ENCODE measurements at places on chromosomes 1 and 21. TPM values are rescaled to one million over a fixed set of nuclear protein-coding genes. Genes with fewer than 3 reads are reported as not detected.
A peak's percentile ranks its signal among the peaks of the same experiment; 100 is the strongest.

DNA sequence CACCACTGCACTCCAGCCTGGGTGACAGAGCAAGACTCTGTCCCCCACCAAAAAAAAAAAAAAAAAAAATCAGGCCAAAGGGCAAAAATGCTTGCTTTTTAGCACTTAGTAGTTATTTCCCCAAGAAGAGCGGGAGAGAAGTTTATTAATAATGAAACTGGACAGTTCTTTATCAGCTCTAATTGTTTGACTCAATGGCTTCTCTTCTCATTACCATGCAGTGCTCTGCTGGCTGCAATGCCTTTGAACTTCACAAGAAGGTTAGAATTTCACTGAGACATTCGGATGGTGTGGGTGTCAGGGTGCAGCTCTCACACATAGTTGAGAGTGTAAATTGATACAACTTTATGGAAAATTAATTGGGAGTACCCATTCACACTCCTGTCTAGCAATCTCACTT lies 63.7 kb downstream of the EDARADD start:
- no peaks in the 10 kb centered on the region for H3K36me3 ChIP-seq
- no peak overlapping the region for H3K27ac ChIP-seq
- H3K4me3 ChIP-seq = no peak overlapping the region

DNA sequence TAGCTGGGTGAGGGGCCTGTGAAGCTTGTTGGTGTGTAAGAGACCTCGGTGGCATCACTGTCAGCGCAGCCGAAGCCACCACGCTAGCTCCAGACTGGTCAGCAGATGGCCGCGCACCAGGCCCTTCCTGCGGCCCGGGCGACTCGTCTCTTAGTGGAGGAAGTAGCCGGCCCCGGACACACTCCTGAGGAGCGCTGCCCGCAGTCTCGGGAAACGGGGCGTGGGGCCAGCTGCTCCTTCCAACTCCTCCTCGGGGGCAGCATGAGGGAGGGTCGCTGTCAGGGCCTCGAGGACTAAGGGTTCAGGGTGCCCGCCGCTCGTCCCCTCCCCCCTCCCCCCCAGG lies 20.4 kb downstream of the H3-3A start:
- no peak for DNase-seq
- H3K27me3 ChIP-seq = no peaks in the 10 kb centered on the region
- H3K27ac ChIP-seq = no peak overlapping the region
- peak overlapping the region; percentile 84 for H3K4me3 ChIP-seq
- no peaks in the 10 kb centered on the region for H3K36me3 ChIP-seq

DNA sequence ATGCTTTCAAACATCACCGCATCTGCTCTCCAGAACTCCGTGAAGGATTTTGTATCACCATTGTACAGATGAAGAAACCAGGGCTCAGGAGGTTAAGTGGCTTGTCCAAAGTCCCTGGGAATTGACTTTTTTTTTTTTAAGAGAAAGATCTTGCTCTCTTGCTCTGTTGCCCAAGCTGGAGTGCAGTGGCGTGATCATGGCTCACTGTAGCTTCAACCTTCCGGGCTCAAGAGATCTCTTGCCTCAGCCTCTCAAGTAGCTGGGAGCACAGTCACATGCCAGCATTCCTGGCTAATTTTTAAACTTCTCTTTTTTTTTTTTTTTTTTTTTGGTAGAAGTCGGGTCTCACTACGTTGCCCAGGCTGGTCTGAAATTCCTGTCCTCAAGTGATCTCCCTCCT lies 6.9 kb upstream of the TAS1R2 start:
- H3K36me3 ChIP-seq = no peaks in the 10 kb centered on the region
- no peak overlapping the region for H3K27ac ChIP-seq
- DNase-seq = no peak
- no peaks in the 10 kb centered on the region for H3K4me1 ChIP-seq

- H3K4me1 ChIP-seq = no peaks in the 10 kb centered on the region
- no peak overlapping the region for H3K27ac ChIP-seq
- H3K36me3 ChIP-seq = no peaks in the 10 kb centered on the region
- no peak for DNase-seq
These were observed 121.2 kb downstream of the EPHB2 start for GRCh38 chr1:22831729-22832413.

DNA sequence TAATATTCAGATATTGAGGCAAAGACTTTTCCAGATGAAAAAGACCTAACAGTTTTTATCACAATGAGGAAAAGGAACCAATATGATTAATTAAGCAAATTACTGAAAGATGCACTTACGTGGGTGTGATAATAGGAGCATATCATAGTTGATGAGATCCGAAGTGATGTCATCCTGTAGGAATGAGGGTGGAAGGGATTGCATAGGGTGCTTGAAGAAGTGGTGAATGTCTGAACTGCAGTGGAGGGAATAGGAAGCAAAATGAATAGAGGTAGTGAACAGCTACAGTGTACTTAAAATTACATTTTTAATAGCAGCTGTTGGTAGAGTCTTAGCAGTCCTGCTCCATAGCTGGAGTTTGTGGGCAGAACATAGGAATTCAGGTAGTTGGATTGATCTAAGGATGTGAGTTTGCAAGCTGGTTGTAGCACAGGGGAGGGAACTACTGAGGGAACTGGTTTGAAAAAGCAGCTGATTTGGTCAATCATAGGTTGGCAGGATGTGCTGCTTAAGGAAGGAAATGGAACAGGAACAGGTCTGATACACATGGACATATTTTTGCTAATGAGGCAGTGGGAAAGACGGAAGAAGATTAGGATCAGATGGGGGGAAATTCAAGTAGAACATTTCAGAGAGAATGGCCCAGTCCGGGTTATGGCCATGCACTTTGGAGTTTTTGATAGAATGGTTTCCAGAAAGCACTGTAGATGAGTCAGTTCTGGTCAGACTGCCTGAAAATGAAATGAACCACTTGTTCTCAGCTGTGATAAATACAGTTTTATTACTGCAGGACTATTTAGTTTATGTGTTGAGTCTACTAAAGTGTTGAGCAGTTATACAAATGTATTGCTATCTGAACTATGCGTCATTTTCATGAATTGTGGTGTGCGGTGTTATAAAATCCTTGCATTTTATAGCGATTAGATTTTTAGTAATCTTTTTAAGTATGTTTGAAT lies 155.8 kb downstream of the RYR2 start:
- no peaks in the 10 kb centered on the region for H3K36me3 ChIP-seq
- no peak for DNase-seq
- no peak overlapping the region for H3K4me3 ChIP-seq
- H3K27ac ChIP-seq = no peak overlapping the region
- no peaks in the 10 kb centered on the region for H3K4me1 ChIP-seq

DNA sequence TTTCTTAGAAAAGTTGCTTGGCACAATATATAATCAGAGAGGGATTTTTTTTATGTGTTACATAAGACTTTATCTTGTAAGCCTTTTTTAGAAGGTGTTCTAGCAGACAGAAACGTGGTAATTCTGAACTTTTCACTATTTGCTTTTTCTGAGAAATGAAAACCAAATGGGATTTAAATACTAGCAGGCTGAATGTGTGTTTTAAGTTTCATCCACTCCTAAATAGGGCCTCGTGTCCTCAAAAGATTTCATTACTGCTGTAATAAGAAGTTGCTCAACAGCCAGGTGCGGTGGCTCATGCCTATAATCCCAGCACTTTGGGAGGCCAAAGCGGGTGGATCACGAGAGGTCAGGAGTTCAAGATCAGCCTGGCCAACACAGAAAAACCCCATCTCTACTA lies 44.7 kb upstream of the FMO2 start:
- no peak overlapping the region for H3K4me3 ChIP-seq
- H3K27ac ChIP-seq = no peak overlapping the region
- no peaks in the 10 kb centered on the region for H3K36me3 ChIP-seq
- peaks cover 18% of the 10 kb centered on the region for H3K27me3 ChIP-seq
- H3K4me1 ChIP-seq = no peaks in the 10 kb centered on the region

DNA sequence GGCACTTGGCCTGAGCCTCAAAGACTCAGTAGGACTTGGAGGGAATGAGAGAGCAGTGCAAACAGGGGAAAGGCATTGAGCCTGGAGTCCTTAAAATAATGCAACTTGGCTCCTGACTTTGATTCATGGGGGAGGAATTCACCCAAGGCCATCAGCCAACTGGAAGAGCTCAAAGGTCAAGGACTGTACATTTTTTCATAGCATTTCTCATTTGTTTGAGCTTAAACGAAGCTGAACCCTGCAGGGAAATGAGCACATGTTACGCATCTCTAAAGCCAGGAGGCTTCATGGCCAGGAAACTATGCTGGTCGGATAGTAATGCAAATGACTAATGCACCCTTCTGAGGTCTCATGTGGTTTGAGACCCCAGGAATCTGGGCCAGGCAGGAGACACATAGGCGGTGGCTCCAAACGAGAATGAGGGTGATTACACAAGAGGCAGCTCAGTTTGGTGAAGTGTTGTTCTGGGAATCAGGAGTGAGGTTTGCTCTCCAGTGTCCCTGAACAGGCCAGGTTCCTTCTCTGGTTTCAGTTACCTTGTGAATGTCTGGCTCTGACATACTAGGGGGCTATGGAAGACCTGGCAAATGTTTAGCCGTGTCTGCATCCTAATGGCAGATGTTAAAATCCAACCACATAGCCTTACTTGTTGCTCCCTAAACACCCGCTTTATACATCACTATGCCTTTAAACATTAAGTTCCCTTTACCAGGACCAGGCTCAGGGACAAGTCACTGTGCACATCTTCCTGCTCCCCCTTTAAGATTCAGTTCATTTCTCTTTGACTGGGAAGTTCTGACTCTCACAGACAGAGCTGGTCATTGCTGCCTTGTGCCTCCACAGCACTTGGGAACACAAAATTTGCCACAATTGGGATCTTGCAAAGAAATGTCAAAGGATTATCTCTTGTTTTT lies 503.9 kb upstream of the USP24 start:
- no peak overlapping the region for H3K27ac ChIP-seq
- H3K36me3 ChIP-seq = no peaks in the 10 kb centered on the region
- H3K27me3 ChIP-seq = peaks cover 5% of the 10 kb centered on the region
- no peaks in the 10 kb centered on the region for H3K4me1 ChIP-seq
- DNase-seq = no peak

DNA sequence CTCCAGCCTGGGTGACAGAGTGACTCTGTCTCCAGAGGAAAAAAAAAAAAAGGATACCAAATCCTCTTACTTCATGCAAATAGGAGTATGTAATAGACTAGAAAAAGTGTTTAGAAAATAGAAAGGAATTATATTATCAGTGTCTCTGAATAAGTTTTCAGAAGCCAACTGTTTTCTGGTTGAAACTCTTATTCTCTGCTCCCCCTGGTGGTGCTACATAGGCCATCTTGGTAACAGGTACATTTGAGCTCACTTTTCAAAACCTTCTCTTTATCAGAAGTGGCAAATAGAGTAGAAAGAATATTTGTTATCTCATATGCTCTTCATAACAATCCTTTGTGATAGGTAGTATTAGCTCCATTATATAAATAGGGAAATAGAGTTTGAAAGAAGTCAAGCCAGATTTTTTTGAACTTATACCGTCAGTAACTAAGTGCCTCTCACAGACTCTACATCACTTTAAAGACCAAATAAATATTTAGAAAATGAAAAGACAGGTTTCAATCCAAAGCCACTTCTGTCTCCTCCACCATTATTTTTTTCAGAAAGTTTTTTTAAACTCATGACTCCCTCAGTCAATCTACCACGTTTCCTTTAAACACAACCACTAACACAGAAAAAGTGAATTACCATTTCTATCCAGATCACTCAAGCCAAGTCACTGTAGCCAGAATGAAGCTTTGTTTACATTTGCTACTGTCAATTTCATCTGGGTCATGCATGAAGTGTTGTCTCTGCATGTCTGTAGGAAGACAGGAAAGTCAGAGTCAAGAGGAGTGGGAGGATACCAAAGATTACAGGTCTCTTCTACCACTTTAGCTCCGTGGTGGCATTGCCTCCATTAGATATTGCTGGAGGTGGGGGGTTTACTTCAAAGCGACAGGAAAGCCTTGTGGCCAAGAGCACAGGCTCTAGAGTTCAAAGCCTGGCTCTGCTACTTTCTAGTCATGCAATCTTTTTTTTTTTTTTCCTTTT lies 45.6 kb downstream of the IL23R start:
- DNase-seq = peak; percentile 75
- H3K27me3 ChIP-seq = no peaks in the 10 kb centered on the region
- peak overlapping the region; percentile 87 for H3K27ac ChIP-seq

SPATA46 gene
- not detected for total RNA-seq

NID1 gene
- total RNA-seq = 0.10 TPM

SYTL1 gene
- 28.5 TPM for total RNA-seq

FOXD3 gene
- total RNA-seq = not detected

THEM5 gene
- total RNA-seq = not detected

ATF3 gene
- total RNA-seq = 67.4 TPM

SPRR1B gene
- total RNA-seq = not detected

TTF2 gene
- 122 TPM for total RNA-seq
